ENCODE measurements at places on chromosomes 12 and 14.

GRCh38 chr12:20657496-20657895 lies 37.6 kb upstream of the SLCO1C1 start:
- DNase-seq = no peak

- DNase-seq = no peak
These were observed 645 bp downstream of the JDP2 start for GRCh38 chr14:75428230-75429104.

DNA sequence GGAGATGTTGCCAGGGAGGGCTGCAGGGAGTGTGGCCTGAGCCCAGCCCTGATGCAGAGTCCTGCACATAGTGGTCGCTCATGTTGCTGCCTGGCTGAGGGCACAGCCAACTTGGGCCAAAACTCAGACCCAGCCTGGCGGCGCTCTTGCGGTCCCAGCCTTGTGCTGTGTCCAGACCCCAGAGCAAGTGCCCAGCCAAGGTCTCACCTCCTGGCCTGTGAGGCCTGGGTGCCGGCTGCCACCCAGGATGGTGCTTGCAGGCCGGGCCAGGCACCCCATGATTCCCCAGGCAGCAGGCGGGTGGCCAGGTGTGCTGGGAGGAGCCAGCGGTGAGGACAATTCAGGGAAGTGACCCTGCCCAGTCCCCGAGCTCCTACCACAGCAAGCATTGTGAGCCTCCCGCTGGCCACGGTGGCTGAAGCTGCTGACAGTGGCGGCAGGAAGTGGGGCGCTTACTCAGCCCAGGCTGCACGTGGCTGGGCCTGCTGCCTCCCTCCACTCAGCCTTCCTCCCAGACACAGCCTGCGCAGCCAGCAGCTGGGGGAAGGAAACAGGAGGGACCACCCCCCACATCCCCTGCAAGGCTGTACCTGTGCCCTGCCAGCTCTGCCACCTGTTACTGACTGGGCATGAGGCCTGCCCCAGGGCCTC lies 17.7 kb upstream of the PGF start:
- DNase-seq = no peak

GRCh38 chr14:67239582-67239981 lies 1.7 kb upstream of the PALS1 start:
- no peak for DNase-seq

GRCh38 chr12:6067152-6067916 lies 57.1 kb downstream of the VWF start:
- no peak for DNase-seq

- DNase-seq = no peak
These were observed 103.8 kb downstream of the OSBPL8 start for GRCh38 chr12:76455582-76456345.

- DNase-seq = no peak
These were observed 18.0 kb upstream of the PRPF39 start for GRCh38 chr14:45065956-45066355.

Measured in activated CD8-positive, alpha-beta memory T cell treated with anti-CD3 and anti-CD28 coated beads for 1 hour (primary cell).